Karpas-422 (cell line): ENCODE measurements at places on chromosomes 11 and 22.

DNA sequence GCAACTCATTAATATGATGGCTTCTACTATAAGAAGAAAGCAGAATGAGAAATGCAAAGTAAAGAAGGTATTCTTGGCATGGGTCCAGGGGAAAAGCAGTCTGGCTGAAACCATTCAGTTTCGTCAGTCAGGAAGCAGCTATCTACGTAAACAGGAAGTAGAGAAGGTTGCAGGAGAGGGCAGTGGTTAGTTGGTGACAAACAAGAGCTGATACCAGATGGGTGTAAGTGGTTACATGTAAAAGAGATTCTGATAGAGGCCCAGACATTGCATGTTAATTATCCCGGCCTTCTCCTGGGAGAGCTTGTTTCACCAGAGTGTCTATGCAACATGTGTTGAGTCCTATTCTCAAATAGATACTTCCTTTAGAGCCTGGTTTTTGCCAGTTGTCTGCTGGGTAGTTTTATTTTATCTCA lies 58.4 kb upstream of the PSMA1 start:
- DNase-seq, result peak; percentile 46
- H3K4me3 ChIP-seq, result no peak overlapping the region
- no peak overlapping the region for H3K27ac ChIP-seq
- H3K27me3 ChIP-seq, result no peaks in the 10 kb centered on the region

DNA sequence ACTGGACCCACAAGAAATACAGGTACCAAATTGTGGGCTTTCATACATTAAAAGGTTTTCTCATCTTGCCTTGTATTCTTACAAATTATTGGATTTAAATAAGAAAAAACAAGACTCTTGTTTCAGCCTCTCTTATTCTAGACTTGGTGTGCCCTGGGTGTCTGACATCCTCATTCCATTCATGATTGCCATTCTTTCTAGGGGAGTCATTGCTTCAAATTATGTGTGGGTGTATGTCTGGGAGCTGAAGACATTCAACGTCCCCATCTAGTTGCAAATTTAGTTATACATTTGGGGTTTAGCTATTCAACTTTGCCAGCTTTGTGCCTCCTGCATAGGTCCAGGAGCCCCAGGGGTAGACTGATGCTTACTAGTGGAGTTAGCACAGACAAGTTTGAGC lies 18.1 kb downstream of the MAML2 start:
- no peak overlapping the region for H3K4me3 ChIP-seq
- H3K36me3 ChIP-seq, result no peaks in the 10 kb centered on the region
- H3K27ac ChIP-seq, result no peak overlapping the region

DNA sequence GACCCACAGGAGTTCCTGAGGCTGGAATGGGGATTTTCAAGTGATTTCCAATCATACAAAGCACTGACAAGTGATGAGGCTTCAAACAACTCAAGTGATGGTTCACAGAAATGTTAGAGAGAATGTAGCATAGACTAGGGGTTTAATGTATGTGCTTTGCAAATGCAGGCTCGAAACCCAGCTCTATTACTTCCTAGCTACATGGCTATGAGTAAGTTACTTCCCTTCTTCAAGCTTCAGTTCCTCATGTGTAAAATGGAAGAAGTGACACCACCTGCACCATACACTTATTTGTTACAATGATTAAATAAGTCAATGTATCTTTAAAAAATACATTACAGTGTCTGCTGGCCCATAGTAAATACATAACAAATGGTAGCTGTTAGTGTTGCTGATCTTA lies 139.8 kb downstream of the CCDC81 start:
- peak; percentile 78 for DNase-seq
- peaks cover 6% of the 10 kb centered on the region for H3K4me1 ChIP-seq
- no peaks in the 10 kb centered on the region for H3K36me3 ChIP-seq
- H3K27me3 ChIP-seq, result peaks cover 9% of the 10 kb centered on the region; the same call in 1 of the 2 replicates

GRCh38 chr11:115439969-115440540 lies 64.2 kb downstream of the CADM1 start:
- no peaks in the 10 kb centered on the region for H3K4me1 ChIP-seq
- no peak overlapping the region for H3K27ac ChIP-seq
- H3K4me3 ChIP-seq, result no peak overlapping the region
- no peaks in the 10 kb centered on the region for H3K27me3 ChIP-seq

- no peaks in the 10 kb centered on the region for H3K36me3 ChIP-seq
- DNase-seq, result no peak
- H3K27me3 ChIP-seq, result no peaks in the 10 kb centered on the region
- H3K4me3 ChIP-seq, result no peak overlapping the region
- no peaks in the 10 kb centered on the region for H3K4me1 ChIP-seq
These were observed 1079.0 kb upstream of the TENM4 start for GRCh38 chr11:80519596-80520506.

DNA sequence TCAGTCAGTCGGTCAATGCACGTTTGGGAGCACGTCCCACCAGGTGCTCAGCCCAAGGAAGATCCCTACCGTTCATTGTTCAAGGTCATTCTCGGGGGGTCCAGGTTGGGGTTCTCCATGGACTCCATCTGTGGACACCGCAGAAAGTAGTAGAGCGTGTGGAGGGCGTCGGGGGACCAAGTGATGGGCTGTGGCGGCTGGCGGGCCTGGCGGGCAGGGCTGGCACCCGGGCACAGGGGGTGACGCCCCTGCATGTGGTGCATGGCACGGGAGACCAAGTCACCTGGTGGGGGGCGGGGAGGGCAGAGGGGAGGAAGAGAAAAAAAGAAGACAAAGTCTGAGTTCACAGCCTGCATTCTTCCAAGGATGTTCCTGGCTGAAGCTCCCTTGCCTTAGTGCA lies 91.8 kb downstream of the NAT10 start:
- H3K4me3 ChIP-seq, result no peak overlapping the region
- no peaks in the 10 kb centered on the region for H3K27me3 ChIP-seq
- H3K27ac ChIP-seq, result no peak overlapping the region

DNA sequence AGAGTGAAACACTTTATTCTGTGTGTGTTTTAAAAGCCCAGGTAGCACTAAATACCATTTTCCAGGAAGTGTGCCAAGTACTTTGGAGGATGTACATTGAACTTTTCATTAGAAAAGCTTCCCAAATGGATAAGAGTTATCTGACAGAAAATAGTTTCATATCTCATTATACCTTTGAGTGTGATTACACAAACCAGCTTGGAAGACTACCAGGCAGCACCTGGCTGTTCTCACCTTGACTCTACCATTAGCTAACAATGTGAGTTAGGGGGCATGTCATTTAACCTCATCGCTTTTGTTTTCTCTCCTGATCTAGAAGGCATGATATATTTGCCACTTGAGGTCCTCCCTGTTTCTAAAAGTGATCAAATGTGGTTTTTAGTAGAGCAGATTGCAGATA lies 50.2 kb downstream of the GRM5 start:
- H3K27me3 ChIP-seq, result no peaks in the 10 kb centered on the region
- H3K4me3 ChIP-seq, result no peak overlapping the region

GRCh38 chr11:66875378-66875777 lies 18.5 kb downstream of the LRFN4 start:
- no peak for DNase-seq
- H3K4me3 ChIP-seq, result no peak overlapping the region
- H3K36me3 ChIP-seq, result no peaks in the 10 kb centered on the region
- H3K4me1 ChIP-seq, result peaks cover 10% of the 10 kb centered on the region

DNA sequence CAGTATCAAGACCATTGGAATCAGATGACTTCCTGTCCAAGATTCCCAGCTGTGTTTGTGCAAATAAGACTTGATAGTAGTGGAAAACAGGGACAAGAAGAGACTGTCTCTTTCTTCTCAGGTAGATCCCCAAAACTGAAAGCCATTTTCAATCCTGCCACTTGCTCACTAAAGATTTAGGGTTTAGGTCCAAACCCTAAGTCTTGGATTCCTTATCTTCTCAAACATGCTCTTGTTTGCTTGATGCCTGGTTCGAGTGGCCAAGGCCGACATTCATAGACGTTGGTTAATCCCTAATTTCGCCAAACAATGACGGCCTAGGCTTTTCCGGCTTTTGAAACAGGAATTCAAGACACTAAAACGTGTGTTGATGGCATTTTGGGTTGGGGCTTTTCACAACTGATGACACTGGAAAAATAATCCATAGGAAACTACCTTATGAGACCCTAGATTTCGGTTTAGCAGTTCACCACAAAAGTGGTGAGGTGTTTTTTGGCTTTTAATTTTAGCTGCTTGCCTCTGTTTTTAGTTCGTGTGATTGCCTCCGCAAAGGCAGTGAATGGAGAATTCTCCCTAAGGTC lies 1.0 kb upstream of the GTPBP1 start:
- H3K27ac ChIP-seq, result peak overlapping the region; percentile 81
- no peak for DNase-seq
- H3K36me3 ChIP-seq, result peaks cover 3% of the 10 kb centered on the region; the same call in 1 of the 2 replicates
- peaks cover 54% of the 10 kb centered on the region for H3K4me1 ChIP-seq
- H3K27me3 ChIP-seq, result no peaks in the 10 kb centered on the region

DNA sequence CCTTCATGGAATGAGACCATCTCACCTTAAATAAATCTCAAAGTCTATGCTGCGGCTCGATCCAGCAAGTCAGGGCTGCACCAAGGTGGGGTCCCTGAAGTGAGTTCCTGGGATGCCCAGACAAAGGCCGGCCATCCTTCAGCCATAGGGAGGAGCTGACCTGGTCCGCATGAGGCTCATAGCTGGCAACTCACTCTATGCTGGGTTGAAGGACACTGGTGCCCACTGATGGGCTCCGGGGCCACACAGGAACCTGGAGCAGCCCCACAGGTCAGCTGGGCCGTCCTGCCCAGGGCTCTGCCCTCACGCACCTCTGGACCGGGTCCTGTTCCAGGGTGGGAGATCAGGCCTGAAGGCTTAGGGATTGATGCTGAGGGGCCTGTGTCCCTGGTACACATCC lies 1339.3 kb downstream of the TBC1D22A start:
- H3K4me1 ChIP-seq, result peaks cover 83% of the 10 kb centered on the region
- H3K27ac ChIP-seq, result peak overlapping the region; percentile 97
- H3K36me3 ChIP-seq, result no peaks in the 10 kb centered on the region
- no peaks in the 10 kb centered on the region for H3K27me3 ChIP-seq
- H3K4me3 ChIP-seq, result no peak overlapping the region
- DNase-seq, result no peak

GRCh38 chr11:122977470-122978298 lies 4.0 kb downstream of the BSX start:
- no peak for DNase-seq
- no peaks in the 10 kb centered on the region for H3K36me3 ChIP-seq
- H3K4me1 ChIP-seq, result no peaks in the 10 kb centered on the region
- no peak overlapping the region for H3K27ac ChIP-seq
- H3K4me3 ChIP-seq, result no peak overlapping the region
- H3K27me3 ChIP-seq, result no peaks in the 10 kb centered on the region

- no peak overlapping the region for H3K4me3 ChIP-seq
- DNase-seq, result no peak
- H3K4me1 ChIP-seq, result no peaks in the 10 kb centered on the region
- H3K27me3 ChIP-seq, result no peaks in the 10 kb centered on the region
- H3K27ac ChIP-seq, result no peak overlapping the region
These were observed 184.2 kb downstream of the BRD1 start for GRCh38 chr22:49643466-49643865.

GRCh38 chr11:69654660-69655478 lies 13.9 kb downstream of the CCND1 start:
- no peak overlapping the region for H3K27ac ChIP-seq
- no peaks in the 10 kb centered on the region for H3K36me3 ChIP-seq
- H3K4me1 ChIP-seq, result no peaks in the 10 kb centered on the region
- no peak overlapping the region for H3K4me3 ChIP-seq

DNA sequence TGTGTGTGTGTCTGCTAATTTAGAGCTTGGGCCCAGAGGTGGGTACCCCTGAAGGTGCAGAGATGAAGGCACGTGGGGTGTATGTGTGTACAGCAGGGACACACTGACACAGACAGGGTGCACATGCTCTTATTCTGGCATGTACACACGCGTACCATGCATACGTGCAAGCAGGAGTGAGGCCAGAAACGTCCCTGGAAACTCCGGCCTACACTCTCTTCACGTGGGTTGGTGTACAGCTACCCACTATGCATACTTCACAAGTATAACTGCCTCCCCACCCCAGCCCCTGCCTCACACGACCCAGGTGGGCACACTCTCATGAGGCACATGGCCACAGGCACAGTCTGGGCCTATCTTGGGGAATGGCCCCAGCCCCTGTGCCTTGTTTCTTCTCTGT lies 27.5 kb upstream of the JAM3 start:
- no peaks in the 10 kb centered on the region for H3K36me3 ChIP-seq
- DNase-seq, result no peak
- no peak overlapping the region for H3K27ac ChIP-seq
- H3K4me3 ChIP-seq, result no peak overlapping the region
- H3K27me3 ChIP-seq, result no peaks in the 10 kb centered on the region

- no peaks in the 10 kb centered on the region for H3K27me3 ChIP-seq
- no peak overlapping the region for H3K4me3 ChIP-seq
- H3K36me3 ChIP-seq, result no peaks in the 10 kb centered on the region
- no peak overlapping the region for H3K27ac ChIP-seq
These were observed 7.1 kb upstream of the LMO2 start for GRCh38 chr11:33898957-33899356.

DNA sequence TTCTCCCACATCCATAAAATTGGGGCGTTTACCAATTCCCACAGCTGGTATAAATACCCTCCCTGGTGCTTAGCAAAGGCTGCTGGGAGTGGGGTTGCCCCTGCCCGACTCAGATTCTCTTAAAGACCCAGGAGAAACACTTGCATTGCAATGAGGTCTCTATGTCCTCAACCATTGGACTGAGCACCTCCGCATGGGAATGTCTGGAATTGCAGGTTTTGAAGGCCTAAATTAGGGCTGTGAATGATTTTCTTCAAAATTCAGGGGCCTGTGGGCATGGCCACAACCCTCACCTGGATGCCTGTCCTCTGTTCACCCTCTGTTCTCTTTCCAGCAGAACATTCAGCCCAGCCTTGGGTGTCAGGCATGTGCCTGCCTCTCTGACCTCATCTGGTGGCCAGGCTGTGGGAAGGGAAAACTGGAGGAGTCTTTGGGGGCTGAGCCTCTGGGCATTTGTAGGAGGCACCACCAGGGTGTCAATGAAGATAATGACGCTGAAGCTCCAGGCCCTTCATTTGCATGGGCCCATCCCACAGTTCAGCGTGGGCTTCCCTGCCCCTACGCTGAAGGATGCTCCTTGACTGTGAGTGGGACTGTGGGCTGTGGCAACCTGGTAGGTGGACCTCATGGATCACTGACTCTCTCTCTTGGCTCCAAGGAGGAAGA lies 52.7 kb upstream of the MYEOV start:
- no peak overlapping the region for H3K4me3 ChIP-seq
- no peaks in the 10 kb centered on the region for H3K4me1 ChIP-seq
- H3K27ac ChIP-seq, result no peak overlapping the region
- DNase-seq, result no peak
- no peaks in the 10 kb centered on the region for H3K27me3 ChIP-seq

- no peaks in the 10 kb centered on the region for H3K36me3 ChIP-seq
- H3K4me1 ChIP-seq, result no peaks in the 10 kb centered on the region
- H3K27ac ChIP-seq, result no peak overlapping the region
- no peak for DNase-seq
- no peak overlapping the region for H3K4me3 ChIP-seq
These were observed 42.6 kb downstream of the ACER3 start for GRCh38 chr11:76903325-76903724.
